Amniotic stem cell (primary cell): ENCODE measurements at places on chromosomes 1 and 21.

DNA sequence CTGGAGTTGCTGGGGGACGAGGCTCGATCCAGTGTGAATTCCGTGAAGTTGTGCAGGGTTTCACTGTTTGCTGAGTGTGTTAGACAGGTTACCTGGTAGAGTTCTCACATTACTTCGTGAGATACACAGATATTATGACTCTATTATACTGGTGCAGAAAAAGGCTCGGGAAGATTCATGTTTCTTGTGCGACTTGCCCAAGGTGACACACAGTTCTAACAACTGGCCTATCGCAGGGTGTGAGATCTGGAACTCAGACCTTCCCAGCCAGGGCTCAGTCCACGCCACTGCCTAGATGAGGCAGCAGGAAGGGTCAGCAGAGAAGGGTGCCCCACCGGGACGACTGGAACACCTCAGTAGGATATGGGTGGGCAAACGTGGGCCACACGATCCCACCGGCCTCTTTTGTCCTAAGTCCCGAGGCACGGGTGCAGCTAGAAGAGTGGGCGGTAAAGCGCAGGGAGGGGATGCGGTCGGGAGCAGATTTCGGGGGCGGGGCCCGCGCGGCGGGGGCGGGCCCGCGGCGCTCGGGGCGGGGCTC, 296 bp upstream of the RNPEP start:
- DNase-seq, result no peak

- DNase-seq, result no peak
Observed at GRCh38 chr1:205032508-205032907, 10.5 kb upstream of the CNTN2 start.

DNA sequence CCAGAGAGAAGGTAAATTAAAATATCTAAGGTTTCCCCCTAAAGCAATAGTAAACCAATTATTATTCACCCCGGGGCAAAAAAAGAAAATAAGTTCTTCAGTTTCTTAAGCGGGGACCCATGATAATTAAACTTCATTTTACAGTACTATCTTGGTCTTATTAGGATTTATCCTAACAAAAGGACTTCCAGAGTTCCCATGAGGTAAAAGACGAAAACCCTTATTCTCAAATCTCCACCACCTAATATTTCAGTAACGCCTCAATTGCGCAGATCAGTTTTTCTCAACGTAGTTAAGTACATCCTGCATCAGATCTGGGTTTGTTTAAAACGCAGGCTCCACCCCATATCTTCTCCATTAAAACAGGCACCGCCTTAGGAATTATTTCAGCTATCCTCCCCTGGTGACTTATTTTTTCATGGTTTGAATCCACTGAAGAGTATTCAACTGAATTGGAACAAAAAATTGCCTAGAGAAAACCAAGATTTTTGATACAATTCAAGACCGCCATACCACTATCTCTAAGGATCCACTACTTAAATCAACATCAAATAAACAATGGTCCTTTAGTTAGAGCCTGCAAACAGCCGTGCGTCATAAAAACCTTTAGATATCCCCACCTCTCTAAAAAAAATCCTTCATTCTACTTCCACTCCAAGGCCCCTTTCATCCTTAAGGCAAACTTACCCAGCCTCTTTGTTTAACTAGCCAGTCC, 1.7 kb downstream of the MCL1 start:
- no peak for DNase-seq

DNA sequence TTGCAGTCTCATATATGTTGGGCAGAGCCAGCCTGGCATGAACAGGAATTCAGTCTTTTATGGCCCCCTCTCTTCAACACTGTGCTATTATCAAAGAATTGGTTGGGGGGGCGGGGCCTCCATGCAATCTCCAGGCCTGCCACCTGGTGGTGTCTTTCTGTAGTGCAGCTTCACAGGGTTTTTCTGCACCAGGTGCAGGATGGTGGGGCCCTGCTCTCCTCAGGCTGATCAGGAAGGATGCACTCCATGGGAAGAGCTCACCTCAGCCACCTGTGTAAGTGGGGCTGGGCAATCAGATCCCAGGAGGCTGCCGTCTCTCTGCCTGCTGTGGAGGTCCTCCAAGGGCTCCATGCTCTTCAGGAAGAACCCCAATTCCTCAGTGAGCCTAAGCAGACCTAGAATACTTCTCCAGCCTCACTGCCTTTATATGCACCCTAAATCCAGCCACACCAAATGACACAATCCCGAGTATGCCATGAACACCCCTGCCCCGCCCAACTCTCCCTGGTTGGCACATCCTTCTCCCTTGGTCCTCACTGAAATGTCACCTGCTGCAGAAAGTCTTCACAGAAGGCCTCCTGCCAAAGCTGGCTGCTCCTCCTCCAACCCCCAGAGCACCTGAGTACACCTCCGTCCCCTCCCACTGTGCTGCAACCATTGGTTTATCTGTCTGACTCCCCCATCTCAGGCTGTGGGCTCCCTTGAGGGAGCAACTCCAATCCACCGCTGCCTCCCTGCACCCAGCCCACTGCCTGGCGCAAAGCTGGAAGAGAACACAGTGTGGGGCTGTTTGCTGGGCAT, 16.5 kb downstream of the STK40 start:
- peak; percentile 65 for DNase-seq

GRCh38 chr1:225373155-225373554, 54.7 kb downstream of the LBR start:
- no peak for DNase-seq

- DNase-seq, result no peak
Observed at GRCh38 chr1:40313329-40313957, 3.6 kb downstream of the COL9A2 start.

DNA sequence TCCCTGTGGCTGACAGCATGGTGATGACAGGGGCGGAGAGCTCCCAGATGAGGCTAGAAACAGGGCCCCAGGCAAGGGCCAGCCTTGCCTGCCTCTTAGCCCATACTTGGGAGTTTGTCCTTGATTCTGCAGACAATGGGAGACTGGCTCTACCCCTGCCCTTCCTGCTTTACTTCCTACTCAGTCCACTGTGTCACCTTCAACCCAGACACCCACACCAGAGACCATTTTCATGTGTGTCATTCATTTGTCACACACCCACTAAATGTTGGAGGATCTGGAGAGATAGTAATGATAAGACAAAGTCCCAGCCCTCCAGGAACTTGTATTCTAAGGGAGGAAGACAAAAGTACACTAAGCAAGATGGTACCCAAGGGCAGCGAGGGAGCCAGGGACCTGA, 43.7 kb downstream of the SYT6 start:
- DNase-seq, result no peak

GRCh38 chr1:46133781-46134350, 1.4 kb upstream of the PIK3R3 start:
- DNase-seq, result no peak

- DNase-seq, result no peak
Observed at GRCh38 chr1:115182012-115182715, 92.9 kb upstream of the TSPAN2 start.

- no peak for DNase-seq
Observed at GRCh38 chr1:175690298-175690697, 53.1 kb downstream of the TNR start.

- peak; percentile 87 for DNase-seq
Observed at GRCh38 chr1:204417074-204417997, 5.7 kb upstream of the PPP1R15B start.

DNA sequence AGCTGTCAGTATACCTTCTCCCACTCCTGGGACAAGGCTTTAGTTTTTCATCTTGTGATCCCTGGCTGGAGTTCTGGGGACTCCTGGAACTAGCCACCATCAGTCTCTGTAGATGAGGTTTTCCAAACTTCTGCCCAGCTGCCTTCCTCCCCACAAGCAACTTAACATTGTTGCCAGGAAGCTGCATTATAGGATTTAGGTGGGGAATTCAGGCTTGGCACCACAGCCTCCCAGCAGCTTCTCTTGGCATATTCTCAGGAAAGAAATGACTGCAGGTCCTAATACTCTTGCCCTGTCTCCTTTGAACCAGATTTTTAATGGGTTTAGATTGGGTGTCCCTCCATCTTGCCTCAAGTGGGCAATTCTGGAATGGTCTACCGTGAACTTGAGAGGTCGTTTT, 18.6 kb upstream of the KCNQ4 start:
- DNase-seq, result no peak

- no peak for DNase-seq
Observed at GRCh38 chr1:208944981-208945451, 638.5 kb upstream of the CAMK1G start.

- no peak for DNase-seq
Observed at GRCh38 chr1:153422450-153423068, 6.2 kb downstream of the S100A7A start.

- DNase-seq, result no peak
Observed at GRCh38 chr1:86421601-86422280, 2.2 kb upstream of the CLCA2 start.

DNA sequence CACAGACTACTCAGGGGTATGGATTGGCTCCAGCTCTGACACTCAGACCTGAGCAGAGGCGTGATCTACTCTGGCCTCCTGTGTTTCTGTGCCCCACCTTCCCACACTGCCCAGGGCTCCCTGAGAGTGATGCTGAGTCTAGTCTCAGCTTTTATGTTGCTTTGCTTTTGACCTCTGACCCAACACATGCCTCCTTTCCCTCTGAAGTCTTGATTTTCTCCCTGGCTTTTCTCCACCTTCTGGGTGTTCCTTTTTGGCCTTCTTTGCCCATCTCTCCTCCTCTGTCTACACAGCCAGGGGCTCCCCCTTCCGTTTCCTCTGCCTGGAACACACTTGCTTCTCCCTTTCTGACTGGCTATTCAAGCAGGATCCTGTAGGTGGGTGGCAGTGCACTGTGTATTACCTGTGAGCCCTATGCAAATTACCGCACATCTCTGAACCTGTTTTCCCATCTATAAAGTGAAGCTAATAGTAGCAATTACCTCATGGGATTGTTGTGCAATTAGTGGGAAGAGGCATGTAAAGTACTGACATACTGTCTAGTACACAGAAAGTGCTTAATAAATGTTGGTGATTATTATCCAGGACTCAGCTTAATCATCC, 13.7 kb upstream of the MEX3A start:
- DNase-seq, result no peak

GRCh38 chr1:84712276-84712874, 22.1 kb upstream of the SSX2IP start:
- no peak for DNase-seq

DNA sequence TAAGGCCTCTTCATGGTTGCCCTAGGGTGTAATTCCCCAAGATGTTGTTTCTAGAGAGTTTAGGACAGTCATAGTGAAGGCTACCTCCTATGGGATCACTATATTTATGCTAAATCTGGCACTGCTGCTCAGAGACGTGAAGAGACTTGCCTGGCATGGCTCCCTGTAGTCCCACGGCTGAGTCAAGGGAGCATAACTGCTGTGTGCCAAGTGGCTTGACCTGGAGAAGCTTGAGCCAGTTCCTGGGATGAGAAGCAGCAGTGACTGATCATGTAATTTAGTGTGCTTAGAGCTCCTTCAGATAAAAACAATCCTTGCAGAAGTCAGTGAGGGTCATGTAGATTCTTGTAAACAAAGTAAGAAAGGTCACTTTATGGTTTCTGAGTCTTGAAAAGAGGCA, 68.9 kb upstream of the TSPAN2 start:
- peak; percentile 20 for DNase-seq

- DNase-seq, result peak; percentile 10
Observed at GRCh38 chr1:71861022-71861421, 421.3 kb downstream of the NEGR1 start.

GRCh38 chr1:27999055-27999454, 39.3 kb downstream of the XKR8 start:
- DNase-seq, result no peak

- no peak for DNase-seq
Observed at GRCh38 chr1:175400766-175401165, 208.2 kb upstream of the KIAA0040 start.

GRCh38 chr1:66493731-66494130, 40.2 kb upstream of the SGIP1 start:
- no peak for DNase-seq

GRCh38 chr1:223500560-223501425, 107.6 kb downstream of the CCDC185 start:
- DNase-seq, result peak; percentile 21

DNA sequence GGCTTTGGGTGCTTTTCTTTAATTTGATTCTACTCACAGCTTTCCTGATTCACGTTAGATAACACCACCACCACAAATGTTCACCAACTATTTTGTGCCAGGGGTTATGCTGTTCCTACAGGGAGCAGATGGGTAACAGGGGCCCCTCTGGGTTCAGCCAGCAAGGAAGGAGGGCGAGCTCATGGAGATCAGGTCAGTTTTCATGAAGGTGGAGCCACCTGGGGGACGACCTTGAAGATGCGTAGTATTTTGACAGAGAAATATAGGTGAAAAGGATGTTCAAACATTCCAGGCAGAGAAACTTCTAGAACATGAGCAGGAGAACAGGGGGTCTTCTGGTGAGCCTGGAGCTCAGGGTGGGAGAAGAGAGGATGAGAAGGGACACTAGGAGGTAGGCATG, 28.9 kb downstream of the KIAA0040 start:
- no peak for DNase-seq

GRCh38 chr1:3469849-3470649, 15.6 kb downstream of the ARHGEF16 start:
- no peak for DNase-seq

- DNase-seq, result no peak
Observed at GRCh38 chr1:99482750-99483149, 163.2 kb upstream of the PALMD start.

- DNase-seq, result no peak
Observed at GRCh38 chr1:119883826-119884225, 12.5 kb downstream of the ADAM30 start.

DNA sequence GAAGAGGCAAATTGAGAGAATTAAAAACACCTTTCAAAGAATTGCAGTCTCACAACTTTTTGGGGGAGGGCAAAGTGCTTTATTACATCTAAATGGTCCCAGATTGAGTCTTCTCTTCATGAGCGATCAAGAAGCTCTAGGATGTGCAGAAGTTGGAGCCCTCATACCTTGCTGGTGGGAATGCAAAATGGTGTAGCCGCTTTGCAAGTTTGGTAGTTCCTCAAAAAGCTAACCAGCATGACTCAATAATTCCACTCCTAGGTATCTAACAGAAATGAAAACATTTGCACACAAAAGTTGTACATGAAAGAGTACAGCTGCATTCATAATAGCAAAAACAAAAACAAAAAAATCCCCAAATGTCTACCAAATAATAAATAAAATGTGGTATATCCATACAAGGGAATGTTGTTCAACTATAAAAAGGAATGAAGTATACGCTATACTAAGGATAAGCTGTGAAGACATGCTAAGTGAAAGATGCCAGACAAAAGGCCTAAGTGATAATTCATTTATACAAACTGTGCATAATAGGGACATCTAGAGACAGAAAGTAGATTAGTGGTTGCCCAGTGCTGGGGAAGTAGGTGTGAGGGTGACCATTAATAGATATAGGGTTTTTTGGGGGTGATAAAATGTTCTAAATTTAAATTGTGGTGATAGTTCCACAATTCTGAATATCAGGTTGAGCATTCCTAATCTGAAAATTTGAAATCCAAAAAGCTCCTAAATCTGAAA, 55.2 kb downstream of the SELENOF start:
- DNase-seq, result no peak

DNA sequence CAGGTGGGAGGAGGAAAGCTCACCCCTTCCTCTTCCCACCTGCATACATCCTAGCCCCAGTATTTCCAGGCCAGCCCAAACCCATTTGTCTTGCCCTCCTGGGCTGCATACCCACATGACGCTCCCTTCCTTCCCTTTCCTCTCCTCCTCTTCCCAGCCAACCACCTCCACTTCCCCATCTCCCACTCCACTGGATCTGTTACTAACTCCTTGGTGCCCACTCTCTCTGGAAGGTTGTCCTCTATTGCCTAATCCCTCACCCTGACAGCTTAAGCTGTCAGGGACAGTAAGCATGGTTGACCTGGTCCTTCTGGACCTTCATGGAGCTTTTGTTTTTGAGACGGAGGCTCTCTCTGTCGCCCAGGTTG, 23.0 kb upstream of the SYNC start:
- DNase-seq, result no peak

GRCh38 chr1:226712742-226713419, 26.2 kb downstream of the ITPKB start:
- no peak for DNase-seq
